ENCODE measurements at places on chromosomes 2 and 18.

DNA sequence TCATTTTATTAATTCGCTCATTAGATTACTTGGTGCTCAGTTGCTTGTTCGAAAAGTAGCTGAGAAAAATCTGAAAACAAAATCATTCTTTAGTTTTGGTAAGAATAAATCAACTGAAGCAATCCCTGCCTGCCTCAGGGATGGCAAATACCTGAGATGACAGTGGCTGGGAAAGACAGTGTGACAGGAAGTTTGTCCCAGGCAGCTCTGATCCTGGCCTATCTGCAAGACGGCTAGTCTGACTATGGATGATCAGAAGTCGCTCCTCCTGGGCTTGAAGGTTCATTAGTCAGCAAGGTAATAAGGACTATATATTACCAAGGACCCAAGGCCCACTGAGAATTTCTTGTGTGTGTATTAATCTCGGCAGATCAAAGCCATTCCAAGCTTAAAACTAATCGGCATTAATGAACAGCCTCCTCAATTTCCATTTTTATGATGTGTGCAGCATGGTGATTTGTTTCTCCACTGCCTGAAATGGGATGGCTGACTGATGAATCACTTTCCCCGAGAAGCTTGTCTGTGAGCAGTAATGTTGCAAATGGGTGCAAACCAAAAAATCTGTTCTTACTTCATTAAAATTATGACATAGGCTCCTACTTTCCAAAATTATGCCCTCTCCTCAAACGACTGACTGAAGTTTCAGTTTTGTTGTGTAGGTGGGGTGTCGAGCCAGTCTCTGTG lies 199.9 kb downstream of the ACTR3 start:
- DNase-seq = no peak

GRCh38 chr2:11348209-11348749 lies 3.8 kb upstream of the ROCK2 start:
- DNase-seq = no peak

GRCh38 chr2:69279931-69280681 lies 106.9 kb downstream of the GFPT1 start:
- no peak for DNase-seq

DNA sequence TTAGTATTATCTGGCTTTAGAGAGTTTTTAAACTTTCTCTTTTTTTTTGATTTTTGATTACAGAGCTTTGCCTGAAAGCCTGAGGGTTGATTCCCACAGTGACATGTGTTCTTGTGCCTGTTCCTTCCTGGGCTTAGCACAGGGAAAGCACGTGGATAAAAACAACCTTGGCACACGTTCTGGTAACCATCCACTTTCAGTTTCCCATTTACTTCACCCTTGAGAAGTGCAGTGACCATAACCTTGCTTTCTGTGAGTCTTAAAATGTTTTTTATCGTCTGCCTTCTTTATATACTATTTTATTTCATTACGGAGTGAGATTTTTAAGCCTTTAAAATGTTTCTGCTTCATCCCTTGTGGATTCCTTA lies 11.5 kb downstream of the CD226 start:
- peak; percentile 65 for DNase-seq

DNA sequence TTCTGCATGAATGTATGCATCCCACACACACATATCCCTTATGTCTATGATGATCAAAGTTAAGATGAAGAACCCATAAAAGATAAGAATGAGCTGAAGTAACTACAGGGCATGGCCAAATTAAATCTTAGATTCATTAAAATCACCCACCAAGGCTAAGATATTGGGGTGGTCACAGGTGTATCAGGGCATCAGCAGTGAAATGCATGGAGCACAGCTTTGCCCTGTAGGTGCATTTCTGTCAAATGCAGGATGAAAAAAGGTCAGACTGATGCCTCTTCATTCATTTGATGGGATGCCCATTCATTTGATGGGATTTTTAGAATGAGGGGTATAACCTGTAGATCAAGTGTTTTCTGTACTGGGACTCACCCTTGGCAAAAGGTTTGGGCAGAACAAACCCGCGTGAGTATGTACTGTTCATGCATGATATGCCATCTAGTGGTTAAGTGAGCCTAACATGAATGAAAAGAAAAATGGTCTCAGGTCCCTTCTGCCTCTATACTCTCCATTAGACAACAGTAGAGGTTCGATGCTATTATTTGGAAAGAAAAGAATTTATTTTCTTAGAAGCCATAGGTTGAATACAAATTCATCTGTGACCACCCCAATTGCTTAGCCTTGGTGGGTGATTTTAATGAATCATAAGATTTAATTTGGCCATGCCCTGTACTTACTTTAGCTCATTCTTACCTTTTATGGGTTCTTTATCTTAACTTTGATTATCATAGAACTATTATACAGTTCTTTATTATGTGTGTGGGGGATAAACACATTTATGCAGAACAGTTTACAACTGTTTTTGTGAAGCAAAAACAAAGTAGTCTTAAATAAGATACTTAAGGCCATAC lies 43.2 kb upstream of the NOSTRIN start:
- DNase-seq = peak; percentile 12

- DNase-seq = no peak
Measured at GRCh38 chr2:121479882-121480522, 50.7 kb upstream of the RNU4ATAC start.

- DNase-seq = no peak
Measured at GRCh38 chr2:207123776-207124391, 41.9 kb downstream of the KLF7 start.

DNA sequence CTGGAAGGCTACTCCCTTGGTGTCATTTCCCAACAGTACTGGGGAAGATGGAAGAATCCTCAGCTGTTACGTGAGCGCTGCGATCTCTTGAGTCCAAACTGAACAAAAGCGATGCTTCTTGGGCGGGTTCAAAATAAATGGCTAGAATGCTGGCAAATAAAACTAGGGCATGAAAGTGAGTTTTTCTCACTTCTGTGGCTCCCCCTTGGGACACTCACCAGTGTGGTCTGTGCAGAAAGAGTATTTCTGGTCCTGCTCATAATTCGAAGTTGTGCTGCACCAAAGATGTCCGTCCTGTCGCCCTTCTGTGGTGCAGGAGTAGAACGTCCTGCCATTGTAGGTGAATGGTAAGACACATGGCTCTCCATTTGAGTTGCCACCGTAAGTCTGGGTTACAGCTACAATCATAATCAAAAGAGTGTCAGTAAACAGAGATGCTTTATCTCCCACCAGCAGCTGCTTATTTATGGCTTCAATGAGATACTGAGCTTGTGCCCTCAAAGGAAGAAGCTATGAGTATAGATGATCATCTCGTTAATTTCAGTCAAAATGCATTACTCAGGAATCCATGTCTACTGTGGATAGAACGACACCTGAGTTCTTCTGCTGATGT lies 11.8 kb downstream of the FN1 start:
- DNase-seq = no peak

GRCh38 chr2:13681936-13682335 lies 950.6 kb upstream of the LRATD1 start:
- no peak for DNase-seq
